Fibroblast of the aortic adventitia (primary cell): ENCODE measurements at places on chromosomes 7 and 10.

GRCh38 chr10:66844176-66844942 lies 81.5 kb upstream of the LRRTM3 start:
- no peak for DNase-seq

DNA sequence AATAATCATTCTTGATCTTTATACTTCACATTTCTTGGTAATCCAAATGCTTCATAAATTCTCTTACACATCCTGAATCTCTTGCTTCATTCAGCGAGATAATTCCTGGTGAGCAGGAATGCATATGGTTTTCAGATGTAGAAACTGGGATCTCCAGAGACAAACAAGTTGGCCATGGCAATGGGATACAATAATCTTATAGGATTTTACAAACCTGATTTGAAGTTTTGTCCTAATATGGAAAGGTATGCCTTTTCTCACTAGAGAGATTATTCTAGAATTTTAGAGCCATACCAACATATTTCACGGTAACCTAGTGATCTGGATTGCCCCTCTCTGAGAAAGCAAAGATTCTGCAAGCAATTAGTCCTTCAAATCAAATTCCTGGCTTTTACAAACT lies 13.1 kb upstream of the TRDMT1 start:
- DNase-seq: peak; percentile 56

- no peak for DNase-seq
Observed at GRCh38 chr10:49572594-49573114, 33.7 kb upstream of the ERCC6 start.

GRCh38 chr10:61465901-61466632 lies 12.9 kb upstream of the TMEM26 start:
- peak; percentile 25 for DNase-seq

GRCh38 chr10:5036511-5036910 lies 32.9 kb upstream of the AKR1C2 start:
- no peak for DNase-seq

- no peak for DNase-seq
Observed at GRCh38 chr7:8515640-8516185, 82.3 kb downstream of the NXPH1 start.

DNA sequence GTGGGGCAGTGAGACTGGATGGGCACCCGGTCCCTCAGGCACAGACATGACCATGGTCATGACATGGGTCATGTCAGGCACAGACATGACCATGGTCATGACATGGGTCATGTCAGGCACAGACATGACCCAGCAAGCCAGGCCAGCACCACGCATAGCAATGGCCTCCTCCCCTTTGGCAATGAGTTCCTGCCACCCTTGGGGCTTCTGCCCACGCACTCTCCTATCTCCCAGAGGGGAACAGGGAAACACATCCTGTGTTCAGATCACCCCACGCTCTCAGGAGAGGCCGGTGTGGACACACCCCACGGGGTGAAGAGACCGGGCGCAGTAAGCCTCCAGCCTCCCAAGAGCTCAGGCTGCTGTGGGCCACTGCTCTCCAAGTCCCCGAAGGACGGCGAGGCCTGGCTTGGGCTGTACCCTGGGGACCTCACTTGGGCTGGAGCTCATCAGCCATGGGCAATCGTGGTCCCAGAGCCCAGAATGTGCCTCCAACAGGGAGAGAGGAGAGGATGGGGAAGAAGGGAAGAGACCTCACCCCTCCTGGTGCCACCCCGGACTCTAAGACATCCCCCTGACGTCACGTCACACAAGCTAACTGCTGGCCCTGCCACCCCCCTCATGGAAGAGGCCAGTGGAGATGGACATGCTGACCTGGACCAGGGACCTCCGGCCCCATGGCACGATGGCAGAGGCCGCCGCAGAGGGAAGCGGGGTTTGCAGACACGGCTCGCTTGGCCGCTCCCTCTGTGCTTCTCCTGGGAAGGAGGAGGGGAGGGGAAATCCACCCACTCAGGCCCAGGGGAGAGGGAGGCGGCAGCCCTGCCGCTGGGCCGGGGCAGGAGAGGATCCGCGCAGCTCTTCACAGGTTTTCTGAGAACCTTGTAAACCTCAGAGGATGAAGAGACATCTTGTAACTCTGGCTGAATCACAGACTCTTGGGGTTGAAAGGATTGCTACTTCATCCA lies 269.6 kb downstream of the ELFN1 start:
- no peak for DNase-seq

- no peak for DNase-seq
Observed at GRCh38 chr10:667096-667495, 22.4 kb downstream of the DIP2C start.

DNA sequence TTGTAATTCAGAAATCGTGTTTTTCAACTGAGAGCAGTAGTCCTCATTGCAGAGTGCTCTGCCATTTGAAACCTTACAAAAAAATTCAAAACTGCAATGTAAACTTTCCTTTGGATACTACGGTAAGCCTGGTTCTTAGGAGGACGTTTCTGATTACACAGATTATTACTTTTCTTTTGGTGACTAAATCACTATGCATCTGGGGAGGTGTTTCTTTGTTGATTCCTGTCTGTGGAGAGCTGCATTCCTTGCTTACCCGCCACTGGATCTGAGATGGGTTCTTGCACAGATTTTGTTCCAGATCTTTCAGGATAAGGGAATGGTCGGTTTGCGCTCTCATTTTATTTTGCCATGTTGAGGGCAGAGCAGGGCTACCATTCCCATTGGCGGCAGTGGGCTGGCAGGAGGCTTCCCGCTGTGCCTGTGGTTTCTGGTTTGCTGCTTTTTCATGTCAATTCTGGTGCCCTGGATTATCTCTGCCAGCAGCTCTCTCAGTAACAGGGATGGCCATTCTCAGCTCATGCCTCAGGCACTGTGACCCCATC lies 485.1 kb downstream of the GLRX3 start:
- no peak for DNase-seq

DNA sequence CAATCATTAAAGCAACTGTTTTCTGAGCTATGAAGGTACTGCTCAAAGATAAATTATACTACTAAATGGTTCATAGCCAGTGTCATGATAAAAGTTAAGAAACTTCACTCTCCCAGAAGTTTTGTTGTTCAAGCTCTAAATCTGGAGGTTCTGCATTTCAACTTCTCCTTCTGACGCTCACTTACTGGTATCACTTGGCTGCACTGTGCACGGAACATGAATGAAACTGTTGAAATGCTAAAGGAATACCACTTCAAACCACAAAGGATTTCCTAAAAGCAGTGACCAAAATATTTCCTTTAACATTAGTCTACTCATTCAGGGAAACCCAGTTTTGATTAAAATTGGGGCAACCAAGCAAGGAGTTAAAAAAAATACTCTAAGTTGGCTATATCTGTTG lies 93.6 kb downstream of the UBE2H start:
- DNase-seq: peak; percentile 80

DNA sequence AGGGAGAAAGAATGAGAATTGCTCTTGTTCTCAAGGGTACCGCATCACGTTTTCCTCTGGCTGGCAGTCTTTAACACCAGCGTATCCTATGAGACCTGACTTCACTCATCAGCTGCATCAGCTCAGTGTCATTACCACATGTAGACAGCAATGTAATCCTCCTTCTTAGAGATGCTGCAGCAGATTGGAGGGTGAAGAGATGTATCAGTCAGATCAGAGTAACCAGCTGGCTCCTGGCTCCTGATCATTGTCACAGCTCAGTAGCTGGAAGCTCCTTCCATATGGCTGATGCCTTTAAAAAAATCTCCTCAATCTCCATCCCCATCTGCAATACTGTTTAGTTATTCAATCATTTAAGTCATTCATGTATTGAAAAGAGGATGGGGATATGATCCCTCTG lies 39.7 kb upstream of the EPHB6 start:
- DNase-seq: no peak

DNA sequence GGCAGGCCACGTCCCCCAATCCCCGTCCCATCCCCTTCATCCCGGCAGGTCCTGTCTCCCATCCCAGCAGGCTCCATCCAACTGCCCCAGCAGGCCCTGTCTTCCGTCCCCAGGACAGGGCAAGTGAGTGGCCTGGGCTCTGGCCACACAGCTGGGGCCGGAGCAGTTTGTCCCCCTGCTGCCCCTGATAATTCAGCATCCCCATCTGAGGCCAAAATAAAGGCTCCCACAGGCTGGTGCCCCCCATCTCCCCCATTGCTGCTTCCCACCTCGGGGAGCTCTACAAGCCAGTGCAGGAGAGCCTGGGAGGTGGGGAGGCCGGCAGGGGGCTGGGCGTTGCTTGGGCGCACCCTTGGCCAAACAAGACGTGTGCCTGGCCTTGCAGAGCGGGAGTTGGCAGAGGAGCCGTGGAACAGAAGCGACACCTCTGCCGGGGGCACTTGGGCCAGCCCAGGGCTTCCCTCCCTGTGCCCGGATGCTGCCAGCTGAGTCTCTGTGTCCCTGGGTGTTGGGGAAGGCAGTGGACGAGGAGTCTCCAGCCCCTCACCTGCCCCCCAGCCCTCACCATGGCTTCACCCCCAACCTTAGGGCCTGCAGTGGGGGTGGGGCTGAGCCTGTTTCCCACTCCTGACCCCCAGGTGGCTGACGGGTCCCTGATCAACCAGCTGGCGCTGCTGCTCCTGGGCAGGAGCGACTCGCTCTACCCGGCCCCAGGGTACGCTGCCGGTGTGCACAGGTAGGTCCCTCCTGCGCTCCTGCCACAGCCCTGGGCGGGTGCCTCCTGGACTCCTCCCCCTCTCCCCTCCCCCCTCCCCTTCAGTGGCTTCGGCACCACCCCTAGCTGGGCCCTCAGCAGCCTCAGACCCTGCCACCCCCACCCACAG lies 14.0 kb downstream of the AP5Z1 start:
- no peak for DNase-seq

DNA sequence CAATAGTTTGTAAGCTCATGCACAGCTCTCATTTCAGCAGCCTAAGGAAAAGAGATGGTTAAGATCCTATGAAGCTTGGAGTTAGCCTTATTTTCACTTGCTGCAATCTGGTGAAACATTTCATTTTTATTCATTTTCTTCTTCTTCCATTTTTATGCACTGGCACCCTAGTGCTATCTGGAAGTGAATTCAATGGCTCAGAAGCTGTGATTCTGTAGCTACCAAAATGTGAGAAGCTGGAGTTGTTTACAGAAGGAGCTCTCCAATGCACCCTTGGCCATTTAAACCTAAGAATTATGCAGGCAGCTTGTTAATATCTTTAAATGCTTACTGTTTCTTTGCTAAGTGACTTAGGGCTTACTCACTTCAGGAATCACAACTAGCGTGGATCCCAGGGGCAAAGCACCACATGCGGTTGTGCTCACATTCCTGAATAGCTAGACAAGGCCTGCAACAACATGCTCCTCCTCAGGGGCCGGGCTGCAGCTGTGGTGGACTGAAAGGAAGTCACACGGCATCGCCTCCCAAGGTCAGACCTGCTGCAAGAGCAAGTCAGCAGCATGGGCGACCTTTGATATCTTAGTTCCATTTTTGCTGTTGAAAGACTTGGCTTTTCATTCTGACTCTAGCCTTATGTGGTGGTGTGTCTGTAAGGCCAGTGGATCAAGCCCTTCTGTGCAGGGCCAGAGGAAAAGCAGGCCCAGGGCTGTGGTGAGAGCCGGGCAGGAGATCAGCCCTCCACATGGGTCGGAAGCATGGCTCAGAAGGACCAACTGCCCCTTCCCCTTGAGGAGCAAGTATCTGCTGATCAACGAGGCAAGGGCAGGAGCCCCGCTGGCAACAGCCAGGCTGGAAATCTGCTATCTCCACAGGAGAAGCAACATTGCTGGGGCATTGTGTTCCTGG lies 91.9 kb upstream of the MBL2 start:
- peak; percentile 77 for DNase-seq

DNA sequence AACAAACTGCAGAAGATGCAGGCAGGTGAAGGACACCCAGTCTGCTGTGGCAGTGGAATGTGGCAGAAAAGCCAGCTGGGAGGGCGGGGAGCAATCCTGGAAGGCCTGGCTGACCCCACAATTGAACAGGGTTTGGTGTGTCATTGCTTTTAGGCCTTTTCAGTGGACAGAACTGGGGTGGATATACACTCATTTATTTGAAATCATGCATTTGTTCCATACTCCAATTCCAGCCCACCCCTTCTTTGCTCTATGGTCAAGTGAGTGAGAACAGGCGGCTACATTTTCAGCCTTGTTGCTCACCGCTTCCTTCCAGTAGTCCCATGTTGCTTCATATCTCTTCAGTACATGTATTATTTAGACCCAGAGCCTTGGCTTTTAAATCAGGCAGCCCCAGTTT lies 39.8 kb downstream of the PTPN12 start:
- no peak for DNase-seq

DNA sequence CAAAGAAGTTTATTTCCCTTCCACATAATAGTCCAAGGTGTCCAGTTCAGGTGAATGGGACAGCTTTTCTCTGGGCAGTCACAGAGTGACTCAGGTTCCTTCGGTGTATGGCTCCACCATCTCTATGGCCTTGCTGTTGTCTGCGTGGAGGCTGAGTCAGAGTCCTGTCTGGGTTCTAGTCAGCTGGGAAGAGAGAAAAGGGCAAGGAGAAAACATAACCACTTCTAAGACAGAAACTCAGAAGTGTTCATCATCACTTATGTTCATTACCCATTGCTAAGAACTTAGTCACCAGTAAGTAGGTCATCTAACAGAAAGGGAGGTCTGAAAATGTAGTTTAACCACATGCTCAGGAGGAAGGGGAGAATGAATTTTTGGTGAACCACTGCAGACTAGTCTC lies 32.4 kb upstream of the CCDC7 start:
- peak; percentile 70 for DNase-seq

DNA sequence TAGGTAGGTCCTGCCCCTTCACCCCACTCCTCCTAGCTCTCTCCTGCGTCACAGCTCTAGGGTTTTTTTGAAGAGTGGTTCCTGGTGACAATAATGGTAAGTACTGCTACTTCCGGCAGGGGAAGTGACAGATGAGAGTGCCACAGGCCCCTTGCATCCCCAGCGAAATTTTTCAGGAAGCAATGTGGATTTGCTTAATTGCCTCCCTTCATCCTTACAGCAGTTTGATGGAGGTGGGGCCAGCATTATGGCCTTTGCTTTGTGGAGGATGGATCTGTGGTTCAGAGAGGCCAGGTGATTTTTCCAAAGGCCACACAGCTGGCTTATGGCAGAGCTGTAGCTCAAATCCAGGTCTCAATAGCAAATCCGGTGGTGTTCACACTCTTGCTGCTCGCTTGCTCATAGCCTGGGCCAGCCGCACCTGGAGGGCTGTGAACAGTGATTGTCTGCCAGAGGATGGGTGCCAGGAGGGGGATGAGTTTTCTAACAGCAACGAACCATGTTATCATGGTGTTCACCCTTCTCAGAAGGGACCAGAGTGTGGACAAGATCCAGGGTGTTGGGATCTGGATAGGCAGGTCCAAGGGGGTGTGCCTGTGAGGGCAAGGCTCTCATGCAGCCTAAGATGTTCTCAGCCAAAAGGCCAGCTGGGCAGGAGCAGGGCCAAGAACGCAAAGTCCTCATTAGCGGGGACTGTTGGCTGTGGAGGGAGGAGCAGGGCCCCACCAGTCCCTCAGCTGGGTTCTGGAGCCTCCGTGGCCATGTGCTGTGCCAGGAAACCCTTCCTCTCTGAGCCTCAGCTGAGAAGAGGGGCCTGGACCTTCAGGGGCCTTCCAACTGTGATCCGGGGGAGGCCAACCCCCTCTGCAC lies 89.0 kb downstream of the EMX2 start:
- no peak for DNase-seq

DNA sequence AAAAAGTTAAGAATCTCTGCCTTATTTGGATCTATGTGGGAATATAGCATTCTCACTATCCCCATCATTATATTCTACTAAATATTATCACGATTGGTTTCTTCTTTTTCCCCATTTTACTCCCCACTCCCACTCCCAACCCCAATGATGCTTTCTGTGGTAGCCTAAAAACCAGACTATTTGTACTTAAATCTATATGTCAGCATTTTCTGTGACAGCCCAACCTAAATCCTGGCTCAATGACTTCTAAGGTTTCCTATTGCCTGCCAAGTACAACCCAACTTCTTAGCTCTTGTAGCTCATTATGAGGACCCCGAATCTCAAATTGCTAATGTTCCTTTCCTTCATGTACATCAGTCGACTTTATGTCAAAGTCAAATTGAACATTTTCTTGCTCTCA lies 598.6 kb downstream of the XPNPEP1 start:
- no peak for DNase-seq
